Mesangial cell (primary cell): ENCODE measurements at places on chromosomes 6 and 20. TPM values are rescaled to one million over a fixed set of nuclear protein-coding genes. Genes with fewer than 3 reads are reported as not detected.

Gene LPA
- not detected in 2 replicates for total RNA-seq

Gene PRKN
- total RNA-seq, result 0.49 and 4.4 TPM in 2 replicates

Gene MAS1
- not detected in 2 replicates for total RNA-seq

Gene MYB
- 0.38 and 1.5 TPM in 2 replicates for total RNA-seq

Gene RAET1E
- total RNA-seq, result not detected in 2 replicates

Gene C6orf15
- total RNA-seq, result 0.13 and 2.0 TPM in 2 replicates

Gene TOX2
- total RNA-seq, result 5.1 and 6.6 TPM in 2 replicates

Gene L3MBTL1
- total RNA-seq, result 3.3 and 10.3 TPM in 2 replicates

Gene SFT2D1
- total RNA-seq, result 37.8 and 50.7 TPM in 2 replicates

Gene LAMA5
- total RNA-seq, result 226 and 838 TPM in 2 replicates

Gene BPIFA1
- not detected in 2 replicates for total RNA-seq

Gene C20orf204
- 0.25 TPM in 1 of 2 replicates, not detected in the other for total RNA-seq

Gene RFX6
- total RNA-seq, result not detected in 2 replicates

Gene DLK2
- total RNA-seq, result 0.38 and 1.3 TPM in 2 replicates

Gene SIRPB1
- total RNA-seq, result 4.1 and 6.2 TPM in 2 replicates

Gene KCNQ2
- not detected in 2 replicates for total RNA-seq

Gene HLA-DOB
- 0.16 TPM in 1 of 2 replicates, not detected in the other for total RNA-seq

Gene PLCB4
- 12.1 and 34.4 TPM in 2 replicates for total RNA-seq

Gene TRIM31
- total RNA-seq, result not detected in 2 replicates

Gene PNLDC1
- total RNA-seq, result 0.13 TPM in 1 of 2 replicates, not detected in the other

Gene SCUBE3
- total RNA-seq, result 2.3 and 3.4 TPM in 2 replicates

Gene ECT2L
- not detected in 2 replicates for total RNA-seq

Gene NKX2-2
- total RNA-seq, result not detected in 2 replicates

Gene KHDC1L
- total RNA-seq, result 0.33 TPM in 1 of 2 replicates, not detected in the other

Gene SEMG1
- total RNA-seq, result not detected in 2 replicates

Gene CST11
- total RNA-seq, result not detected in 2 replicates

Gene CAGE1
- total RNA-seq, result not detected in 2 replicates

Gene FAM217A
- total RNA-seq, result not detected in 2 replicates

Gene CLDN20
- not detected in 2 replicates for total RNA-seq

Gene INSM1
- not detected in 2 replicates for total RNA-seq

Gene MOCS1
- total RNA-seq, result 10.9 and 13.6 TPM in 2 replicates

Gene SLC32A1
- total RNA-seq, result not detected in 2 replicates
